ENCODE measurements at places on chromosomes 4 and X.

GRCh38 chr4:131054489-131055019 is 1958.6 kb downstream of the C4orf33 start:
- no peak overlapping the region for H3K27ac ChIP-seq
- no peaks in the 10 kb centered on the region for H3K4me1 ChIP-seq
- no peaks in the 10 kb centered on the region for H3K36me3 ChIP-seq
- H3K27me3 ChIP-seq = no peaks in the 10 kb centered on the region
- H3K4me3 ChIP-seq = no peak overlapping the region
- no peak for DNase-seq

- no peak overlapping the region for H3K4me3 ChIP-seq
- H3K27me3 ChIP-seq = no peaks in the 10 kb centered on the region
- no peaks in the 10 kb centered on the region for H3K4me1 ChIP-seq
- DNase-seq = no peak
Measured at GRCh38 chr4:105767579-105767978, 59.0 kb downstream of the GSTCD start.

DNA sequence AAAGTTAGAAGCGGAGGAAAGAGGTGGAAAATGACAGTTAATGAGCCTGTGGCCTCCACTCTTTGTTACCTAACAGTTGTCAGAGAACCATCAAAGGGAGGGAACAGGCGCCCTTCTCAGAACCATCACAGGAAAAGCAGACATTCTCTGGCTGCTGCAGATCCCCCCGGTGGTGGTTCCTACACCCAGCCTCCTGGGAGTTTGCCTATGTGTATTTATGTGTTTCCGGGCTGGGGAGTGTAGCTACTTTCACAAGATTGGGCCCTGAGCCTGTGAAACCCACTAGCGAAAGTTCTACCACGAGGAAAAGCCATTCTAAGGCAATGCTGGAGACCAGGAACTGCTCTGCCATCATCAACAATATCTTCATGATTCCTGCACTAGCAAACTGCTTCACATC is 52.7 kb upstream of the BCOR start:
- peaks cover 87% of the 10 kb centered on the region for H3K4me1 ChIP-seq
- no peak for DNase-seq
- H3K4me3 ChIP-seq = no peak overlapping the region
- no peaks in the 10 kb centered on the region for H3K27me3 ChIP-seq

DNA sequence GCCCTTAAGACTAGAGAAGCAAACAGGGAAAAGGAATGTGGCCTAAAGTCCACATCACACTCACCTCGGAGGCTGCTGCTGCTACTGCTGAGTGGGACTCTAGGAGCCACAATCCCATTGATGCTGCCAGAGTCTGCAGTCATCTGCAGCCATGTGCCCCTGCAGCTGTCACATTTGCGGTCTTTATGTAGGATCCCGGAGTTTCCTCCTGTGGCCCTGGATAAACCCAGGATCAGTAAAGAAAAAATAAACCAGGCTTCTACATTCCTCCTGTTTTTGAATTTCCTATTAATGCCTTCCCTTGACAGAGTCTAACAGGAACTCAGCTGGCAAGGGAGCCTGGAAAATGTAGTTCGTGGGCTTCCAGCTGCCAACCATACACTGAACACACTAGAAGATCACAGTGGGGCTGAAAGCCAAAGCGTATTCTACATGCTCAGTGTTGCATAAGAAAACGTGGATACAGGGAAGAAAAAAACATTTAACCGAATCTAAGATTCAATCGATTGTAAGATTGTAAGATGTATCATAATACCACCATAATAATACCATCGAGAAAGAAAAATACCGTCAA is 10.3 kb upstream of the PHEX start:
- no peak for DNase-seq
- H3K4me3 ChIP-seq = no peak overlapping the region
- H3K27ac ChIP-seq = no peak overlapping the region
- H3K36me3 ChIP-seq = no peaks in the 10 kb centered on the region

DNA sequence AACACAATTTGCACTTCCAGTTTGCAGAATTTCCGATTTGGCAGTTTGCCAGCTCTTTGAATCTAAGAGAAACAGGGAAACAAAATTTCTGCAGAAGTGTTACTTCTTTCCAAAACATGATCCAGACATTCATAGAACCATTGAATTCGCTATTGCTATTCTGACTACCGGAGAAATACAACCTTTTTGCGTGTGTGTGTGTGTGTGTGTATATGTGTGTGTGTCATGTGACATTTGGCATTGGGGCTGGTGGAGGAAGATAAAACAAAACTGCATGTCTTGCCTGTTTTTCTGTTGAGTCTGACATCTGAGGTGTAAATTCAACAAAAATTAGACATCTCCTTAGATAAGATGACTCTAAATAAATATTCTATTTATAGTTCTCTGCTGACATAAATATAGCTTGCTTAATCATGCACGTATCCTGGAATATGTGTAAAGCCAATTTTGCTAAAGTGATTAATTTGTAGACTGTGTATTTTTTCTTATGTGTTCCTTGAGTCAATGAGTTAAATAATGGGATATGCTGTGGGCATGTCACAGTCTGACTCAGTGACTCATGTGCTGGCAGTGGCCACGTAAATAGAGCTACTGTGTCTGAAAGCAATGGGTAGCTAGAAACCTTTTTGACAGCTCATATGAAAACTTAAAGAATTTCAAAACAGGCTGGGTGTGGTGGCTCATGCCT is 98.9 kb downstream of the HPGD start:
- no peaks in the 10 kb centered on the region for H3K36me3 ChIP-seq
- H3K4me3 ChIP-seq = no peak overlapping the region
- peak; percentile 17 for DNase-seq
- peaks cover 13% of the 10 kb centered on the region for H3K4me1 ChIP-seq
- H3K27me3 ChIP-seq = no peaks in the 10 kb centered on the region
- H3K27ac ChIP-seq = peak overlapping the region; percentile 42

DNA sequence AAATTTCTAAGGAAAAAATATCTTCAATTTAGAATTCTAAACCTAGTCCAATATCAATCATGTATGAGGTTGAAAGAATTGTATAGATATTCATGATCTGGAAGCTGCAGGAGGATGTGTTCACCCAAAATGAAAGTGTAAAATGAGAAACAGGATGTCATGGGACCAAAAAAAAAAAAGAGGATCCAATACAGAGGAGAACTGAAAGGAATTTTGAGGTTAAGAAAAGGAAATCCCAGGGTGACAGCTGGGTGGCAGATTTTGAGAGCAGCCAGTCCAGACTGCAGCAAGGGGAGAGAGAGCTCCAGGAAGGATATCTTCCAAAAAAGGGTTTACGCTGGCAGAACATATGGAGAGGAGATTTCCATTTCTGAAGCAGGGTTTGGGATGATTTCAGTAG is 38.9 kb downstream of the TLR10 start:
- H3K27me3 ChIP-seq = no peaks in the 10 kb centered on the region
- no peak overlapping the region for H3K4me3 ChIP-seq
- no peak overlapping the region for H3K27ac ChIP-seq
- no peaks in the 10 kb centered on the region for H3K36me3 ChIP-seq
- peaks cover 2% of the 10 kb centered on the region for H3K4me1 ChIP-seq

DNA sequence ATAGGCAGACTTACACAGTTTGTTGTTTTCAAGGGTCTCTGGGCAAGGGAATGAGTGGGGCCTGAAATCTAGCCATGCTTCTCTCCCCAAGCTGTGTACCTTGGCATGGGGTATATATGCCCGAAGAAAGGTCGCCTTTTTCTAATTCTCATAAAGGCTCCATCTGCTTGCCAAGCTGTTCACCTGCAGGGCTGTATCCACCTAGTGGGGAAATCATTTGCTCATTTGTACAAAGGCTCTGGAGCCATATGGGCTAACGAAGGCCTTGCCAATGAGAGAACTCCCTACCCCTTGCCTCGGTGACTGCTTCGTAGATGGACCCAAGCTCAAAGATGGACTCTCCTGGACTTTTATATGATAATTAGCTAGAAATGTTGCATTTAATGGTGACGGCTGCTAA is 1097.0 kb downstream of the PDHA2 start:
- H3K27me3 ChIP-seq = no peaks in the 10 kb centered on the region
- H3K4me3 ChIP-seq = no peak overlapping the region
- no peaks in the 10 kb centered on the region for H3K36me3 ChIP-seq
- H3K27ac ChIP-seq = no peak overlapping the region

GRCh38 chrX:123489011-123489410 is 243.8 kb downstream of the THOC2 start:
- no peaks in the 10 kb centered on the region for H3K36me3 ChIP-seq
- no peaks in the 10 kb centered on the region for H3K27me3 ChIP-seq
- no peak for DNase-seq

DNA sequence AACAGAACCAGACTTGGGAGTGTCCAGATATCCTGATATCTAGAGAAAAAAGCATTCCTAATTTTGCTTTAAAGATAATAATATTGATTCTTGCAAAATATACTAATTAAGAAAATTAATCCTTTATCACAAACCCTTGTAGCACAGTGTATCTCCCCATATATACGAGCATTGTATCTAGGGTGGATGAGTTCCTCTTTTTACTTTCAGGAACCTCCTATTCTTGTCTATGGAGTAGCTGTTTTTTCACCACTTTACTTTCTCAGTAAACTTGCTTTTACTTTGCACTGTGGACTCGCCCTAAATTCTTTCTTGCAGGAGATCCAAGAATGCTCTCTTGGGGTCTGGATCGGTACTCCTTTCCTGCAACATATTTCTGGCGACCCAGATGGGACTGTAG is 103.9 kb downstream of the GLUD2 start:
- no peak overlapping the region for H3K4me3 ChIP-seq
- no peak overlapping the region for H3K27ac ChIP-seq
- DNase-seq = no peak
- no peaks in the 10 kb centered on the region for H3K4me1 ChIP-seq
- H3K27me3 ChIP-seq = no peaks in the 10 kb centered on the region

- no peaks in the 10 kb centered on the region for H3K4me1 ChIP-seq
- H3K27ac ChIP-seq = no peak overlapping the region
- no peak overlapping the region for H3K4me3 ChIP-seq
- no peaks in the 10 kb centered on the region for H3K36me3 ChIP-seq
- no peaks in the 10 kb centered on the region for H3K27me3 ChIP-seq
Measured at GRCh38 chrX:154979629-154980028, 42.9 kb downstream of the F8 start.
